Occipital lobe (tissue), 3 donors: ENCODE measurements at places on chromosomes 3 and 15.

DNA sequence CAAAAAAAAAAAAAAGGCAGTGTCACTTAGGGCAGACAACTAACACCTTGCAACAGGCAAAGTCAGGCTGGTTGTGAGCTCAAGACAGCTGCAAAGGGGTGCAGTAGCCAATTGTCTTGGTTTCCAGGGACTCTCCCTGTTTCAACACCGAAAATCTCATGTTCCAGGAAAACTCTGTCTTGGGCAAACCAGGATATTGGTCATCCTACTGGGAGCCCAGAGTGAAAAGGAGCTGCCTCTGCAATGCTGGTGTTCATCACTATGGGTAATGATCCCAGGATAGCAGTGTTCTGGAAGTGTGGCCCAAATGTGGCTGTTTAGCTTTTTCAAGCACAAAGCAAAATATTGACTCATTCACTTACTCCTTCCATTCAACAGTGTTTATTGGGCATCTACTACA, 82.6 kb downstream of the ARHGAP31 start:
- DNase-seq = no peak

DNA sequence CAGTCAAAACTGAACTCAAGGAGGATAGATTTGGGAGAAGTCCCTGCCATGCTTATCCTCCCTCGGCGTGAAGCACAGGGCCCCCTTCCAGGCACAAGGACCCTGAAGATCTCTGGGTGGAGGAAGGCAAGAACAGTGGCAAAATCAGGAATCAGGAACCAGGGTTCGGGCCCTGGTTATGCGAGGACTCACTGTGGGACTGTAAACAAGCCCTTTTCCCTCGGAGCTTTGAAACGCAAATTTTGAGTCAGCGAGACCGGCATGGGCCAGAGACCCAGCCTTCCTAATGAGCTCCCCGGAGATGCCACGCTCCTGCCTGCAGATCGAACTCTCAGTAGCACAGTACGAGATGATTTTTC, 70.1 kb downstream of the SLC12A8 start:
- no peak for DNase-seq

DNA sequence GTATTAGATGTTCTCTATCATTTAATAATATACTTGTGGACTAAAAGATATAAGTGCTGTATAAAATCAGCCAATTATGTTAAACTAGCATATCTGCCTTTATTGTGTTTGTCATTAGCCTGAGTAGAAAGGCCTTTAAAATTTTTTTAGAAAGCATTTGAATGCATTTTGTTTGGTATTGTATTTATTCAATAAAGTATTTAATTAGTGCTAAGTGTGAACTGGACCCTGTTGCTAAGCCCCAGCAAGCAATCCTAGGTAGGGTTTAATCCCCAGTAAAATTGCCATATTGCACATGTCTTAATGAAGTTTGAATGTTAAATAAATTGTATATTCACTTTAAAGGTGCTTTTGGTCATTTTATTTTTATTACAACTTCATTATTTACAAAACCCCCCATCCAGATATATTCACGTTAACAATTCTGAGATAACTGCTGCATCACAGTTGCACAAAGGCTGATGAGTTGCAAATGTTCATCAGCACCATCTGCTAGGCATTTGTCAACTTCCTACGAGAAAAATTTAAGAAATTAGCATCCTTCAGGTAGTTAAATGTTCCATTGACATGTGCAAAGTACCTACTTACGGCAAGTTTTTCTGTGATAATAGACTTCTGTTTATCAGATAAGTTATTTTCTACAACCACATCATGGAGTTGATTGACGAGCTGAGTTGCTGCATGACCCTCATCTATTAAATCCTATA, 6.3 kb downstream of the EIF4A2 start:
- DNase-seq = no peak

DNA sequence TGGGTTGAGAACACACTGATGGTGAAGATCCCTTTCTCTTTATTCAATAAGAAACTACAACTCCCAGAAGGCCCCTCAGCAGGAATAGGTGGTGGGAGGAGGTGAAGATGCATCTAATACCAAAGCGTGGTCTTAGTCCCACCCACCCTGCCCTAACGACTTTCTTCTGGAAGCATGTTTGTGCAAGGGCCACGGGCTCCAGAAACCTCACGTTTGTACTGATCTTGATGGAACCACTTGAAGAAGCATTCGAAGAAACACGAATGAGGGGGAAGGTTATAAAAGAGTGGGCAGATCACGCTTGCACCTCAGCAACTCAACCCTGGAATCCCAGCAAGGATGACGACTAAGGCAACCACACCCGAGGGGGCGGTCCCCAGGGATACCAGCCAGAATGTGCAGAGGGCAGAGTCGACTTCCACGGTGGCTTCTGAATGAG, 10.6 kb upstream of the SLC25A36 start:
- no peak for DNase-seq
